ENCODE measurements at places on chromosomes 3 and 15.
A peak's percentile ranks its signal among the peaks of the same experiment; 100 is the strongest.

DNA sequence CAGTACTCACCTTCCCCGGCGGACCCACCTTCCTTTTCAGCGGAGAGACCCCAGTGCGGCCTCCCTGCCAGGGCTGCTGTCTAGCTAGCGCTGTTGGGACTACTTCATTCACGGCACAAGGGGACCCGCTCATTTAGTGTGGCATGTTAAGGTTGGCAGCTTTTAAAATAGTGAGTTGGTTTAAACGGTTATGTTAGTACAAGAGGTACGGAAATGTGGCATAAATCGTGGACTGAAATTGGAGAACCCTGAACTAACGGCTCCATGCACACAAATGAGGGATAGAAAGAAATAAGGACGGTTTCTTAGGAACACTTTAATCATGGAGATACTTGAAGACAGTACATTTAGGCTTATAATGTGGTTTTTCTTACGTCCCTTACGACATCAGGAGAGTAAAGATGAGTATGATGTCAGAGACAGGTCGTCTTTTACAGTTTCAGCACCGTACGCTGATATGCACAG, 752 bp downstream of the CEP63 start:
- DNase-seq = no peak

DNA sequence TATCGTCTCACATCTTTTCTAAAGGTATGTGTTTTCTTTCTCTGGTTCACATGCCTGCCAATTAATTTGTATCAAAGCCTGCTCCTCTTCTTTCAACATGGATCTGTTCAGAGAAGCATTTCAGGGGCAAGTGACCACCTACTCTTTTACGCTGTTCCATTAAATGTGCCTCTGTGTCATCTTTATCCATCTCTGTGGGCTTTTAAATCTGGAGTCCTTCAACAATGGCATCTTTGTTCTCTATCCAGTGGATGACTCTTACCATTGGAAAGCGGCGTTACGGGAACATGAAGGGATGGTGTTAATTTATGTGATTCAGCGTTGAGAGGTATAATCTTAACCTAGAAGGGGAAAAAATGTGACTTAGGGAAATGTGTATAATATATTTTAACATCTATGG, 92.7 kb upstream of the CFAP20DC start:
- no peak for DNase-seq

DNA sequence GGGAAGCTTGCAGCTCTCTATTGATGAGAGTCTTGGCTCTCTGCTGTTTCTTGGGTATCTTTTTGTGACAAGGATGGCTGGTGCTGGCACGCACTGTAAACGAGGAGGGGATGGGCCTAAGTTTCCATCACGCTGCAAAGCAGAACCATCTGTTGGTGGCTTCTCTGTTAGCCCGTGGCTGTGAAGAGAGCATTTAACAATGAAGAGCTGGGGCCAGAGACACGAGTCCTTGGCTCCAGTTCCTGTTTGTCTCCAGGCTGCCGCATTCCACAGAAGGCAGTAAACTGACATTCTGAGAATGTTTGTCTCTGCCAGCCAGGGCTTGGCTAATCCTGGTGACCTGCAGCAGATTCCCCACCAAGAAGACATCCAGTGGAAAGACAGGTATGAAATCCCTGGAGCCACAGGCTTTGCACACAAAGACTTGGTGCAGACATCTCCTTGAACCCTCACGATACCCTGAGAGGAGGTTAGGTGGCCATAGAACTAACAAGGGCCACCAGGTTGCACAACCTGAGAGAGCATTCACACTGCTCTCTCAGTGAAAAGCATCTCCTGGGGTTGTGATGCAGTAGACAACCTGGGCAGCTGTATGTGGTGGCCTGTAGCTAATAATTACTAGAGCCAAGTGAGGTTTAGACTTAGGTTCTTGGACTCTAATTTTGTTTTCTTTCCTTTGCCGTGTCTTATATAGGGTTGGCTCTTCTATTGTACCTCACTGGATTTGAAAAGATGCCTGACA, 130.9 kb downstream of the ASB7 start:
- DNase-seq = no peak

GRCh38 chr15:93524432-93524831, 435.4 kb upstream of the RGMA start:
- no peak for DNase-seq

- no peak for DNase-seq
These were observed 20.1 kb upstream of the PLSCR5 start for GRCh38 chr3:146625186-146625775.

- no peak for DNase-seq
These were observed 499 bp downstream of the RABL3 start for GRCh38 chr3:120741837-120742197.

DNA sequence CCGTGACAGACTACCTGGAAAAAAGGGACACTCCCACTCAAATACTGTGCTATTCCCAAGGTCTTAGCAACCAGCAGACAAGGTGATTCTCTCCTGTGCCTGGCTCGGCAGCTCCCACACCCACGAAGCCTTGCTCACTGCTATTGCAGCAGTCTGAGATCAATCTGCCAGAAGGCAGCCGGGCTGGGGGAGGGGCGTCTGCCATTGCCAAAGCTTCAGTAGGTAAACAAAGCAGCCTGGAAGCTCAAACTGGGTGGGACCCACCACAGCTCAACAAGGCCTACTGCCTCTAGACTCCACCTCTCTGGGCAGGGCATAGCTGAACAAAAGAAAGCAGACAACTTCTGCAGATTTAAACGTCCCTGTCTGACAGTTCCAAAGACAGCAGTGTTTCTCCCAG, 128.4 kb upstream of the SETMAR start:
- no peak for DNase-seq

DNA sequence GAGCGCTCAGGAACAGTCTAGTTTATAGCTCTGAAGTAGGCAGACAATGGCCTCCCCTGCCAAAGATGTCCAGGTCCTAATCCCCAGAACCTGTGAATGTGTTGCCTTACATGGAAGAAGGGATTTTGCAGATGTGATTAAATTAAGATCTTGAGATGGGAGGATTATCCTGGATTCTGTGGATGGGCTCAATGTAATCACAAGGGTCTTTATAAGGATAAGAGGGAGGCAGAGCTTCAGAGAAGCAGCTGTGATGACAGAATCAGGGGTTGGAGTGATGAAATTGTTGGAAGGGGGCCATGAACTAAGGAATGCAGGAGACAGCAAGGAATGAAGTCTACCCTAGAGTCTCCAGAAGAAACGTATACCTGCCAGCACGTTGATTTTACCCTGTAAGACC, 14.0 kb upstream of the GK5 start:
- DNase-seq = no peak

DNA sequence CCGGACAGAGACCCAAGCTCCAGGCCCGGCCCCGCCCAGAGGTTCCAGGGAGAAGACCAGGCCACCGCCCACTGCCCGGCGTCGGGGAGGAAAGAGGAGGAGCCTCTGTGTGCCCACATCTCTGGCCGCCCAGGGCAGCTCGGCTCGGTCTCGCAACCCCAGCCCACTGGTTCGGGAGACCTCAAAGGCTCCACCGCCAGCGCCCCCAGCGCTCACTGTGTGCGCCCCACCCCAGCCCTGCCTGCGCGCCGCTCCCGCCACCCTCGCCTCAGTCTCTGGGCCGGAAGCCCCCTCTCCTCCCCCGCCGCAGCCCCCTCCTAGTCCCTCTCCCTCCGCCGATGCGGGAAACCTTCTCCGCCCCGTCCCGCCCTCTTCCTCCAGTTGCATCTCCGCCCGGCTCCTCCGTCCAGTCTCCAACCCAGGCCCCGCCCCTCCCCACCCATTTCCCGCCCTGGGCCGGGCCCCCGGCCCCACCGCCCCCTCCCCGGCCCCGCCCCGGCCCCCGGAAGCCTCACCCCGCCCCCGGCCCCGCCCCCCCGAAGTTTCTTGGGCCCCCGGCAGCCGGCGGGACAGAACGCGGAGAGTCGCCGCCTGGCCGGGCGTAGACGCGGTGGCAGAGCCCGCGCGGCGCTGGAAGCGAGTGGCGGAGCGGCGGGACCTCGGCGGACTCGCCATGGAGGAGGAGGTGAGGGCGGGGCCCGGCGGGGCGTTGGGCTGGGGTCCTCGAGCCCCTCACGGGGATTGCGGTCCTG, at the start of gene PLEKHO2:
TSS of gene PLEKHO2 (plus strand) at position 572 of the 752 bp plus-strand sequence. CDS start at position 674, 102 bp downstream.
- DNase-seq = peak; percentile 92

DNA sequence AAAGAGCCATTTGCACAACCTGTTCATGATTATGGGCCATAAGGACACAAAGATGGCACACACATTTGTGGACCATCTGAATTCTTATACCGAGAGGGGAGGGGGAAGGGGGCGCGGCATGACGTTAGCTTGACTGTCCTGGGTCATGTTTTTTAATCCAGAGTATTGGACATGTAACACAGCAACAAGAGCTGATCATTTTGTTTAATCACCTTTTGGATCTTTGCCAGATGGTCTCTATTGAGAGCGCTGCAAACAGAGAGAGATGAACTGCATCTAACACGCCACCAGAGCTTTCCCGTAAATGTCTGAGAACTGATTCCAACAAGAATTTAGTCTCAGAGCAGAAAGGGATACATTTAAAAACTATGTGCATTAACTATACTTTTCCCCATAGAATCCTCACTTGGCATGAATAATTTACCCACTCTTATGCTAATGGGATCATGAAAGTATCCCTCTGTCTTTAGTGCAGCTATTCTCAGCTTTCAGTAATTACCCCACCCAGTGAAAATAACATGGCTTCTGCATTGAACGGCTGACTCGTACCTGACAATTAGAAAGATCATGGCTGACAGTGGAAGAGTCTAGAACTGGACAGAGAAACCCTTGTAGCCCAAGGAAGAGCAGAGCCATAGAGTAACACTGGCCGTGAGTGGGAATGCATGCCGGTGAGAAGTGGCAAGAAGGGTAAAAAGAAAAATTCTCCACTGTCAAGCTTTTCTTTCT, 22.6 kb downstream of the MEIS2 start:
- no peak for DNase-seq

GRCh38 chr3:139101396-139101795, 56.7 kb upstream of the PRR23C start:
- no peak for DNase-seq

GRCh38 chr15:25392806-25393205, 46.0 kb downstream of the UBE3A start:
- no peak for DNase-seq

DNA sequence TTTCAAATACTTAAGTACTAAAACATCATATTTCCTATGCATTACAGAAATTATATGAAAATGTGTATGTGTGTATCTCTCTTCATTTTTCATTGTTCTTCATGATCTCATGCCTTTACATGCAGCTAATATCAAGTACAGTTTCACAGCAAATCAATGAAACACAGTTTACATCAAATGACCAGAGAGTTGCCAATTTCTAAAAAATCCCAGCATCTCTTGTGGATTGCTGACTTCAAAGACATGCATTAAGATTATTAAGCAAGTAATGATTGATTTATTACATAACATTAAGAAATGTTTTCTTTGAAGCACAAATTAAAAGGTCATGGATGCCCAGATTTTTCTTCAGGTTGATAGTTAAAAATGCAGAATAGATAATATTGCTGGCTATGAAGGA, 31.0 kb upstream of the TAFA4 start:
- no peak for DNase-seq

GRCh38 chr3:59654480-59655417, 604.9 kb upstream of the CFAP20DC start:
- no peak for DNase-seq

DNA sequence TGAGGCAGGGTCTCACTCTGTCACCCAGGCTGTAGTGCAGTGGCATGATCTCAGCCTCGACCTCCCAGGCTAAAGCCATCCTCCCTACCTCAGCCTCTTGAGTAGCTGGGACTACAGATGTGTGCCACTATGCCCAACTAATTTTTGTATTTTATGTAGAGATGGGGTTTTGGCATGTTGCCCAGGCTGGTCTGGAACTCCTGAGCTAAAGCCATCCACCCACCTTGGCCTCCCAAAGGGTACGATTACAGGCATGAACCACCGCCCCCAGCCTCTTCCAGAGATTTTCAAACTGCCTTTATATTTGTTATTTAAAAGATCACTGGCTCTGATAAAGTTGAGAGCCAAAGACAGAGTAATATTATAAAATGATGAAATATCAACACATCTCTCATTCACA, 37.3 kb downstream of the BSN start:
- DNase-seq = no peak

GRCh38 chr3:64351713-64352638, 126.7 kb upstream of the PRICKLE2 start:
- no peak for DNase-seq

GRCh38 chr3:66140743-66141372, 79.9 kb upstream of the SLC25A26 start:
- DNase-seq = no peak

GRCh38 chr3:16425398-16426028, 88.0 kb downstream of the RFTN1 start:
- DNase-seq = no peak

GRCh38 chr3:174439331-174440252, 419.5 kb upstream of the NAALADL2 start:
- DNase-seq = no peak

- no peak for DNase-seq
These were observed 63.6 kb downstream of the SCN5A start for GRCh38 chr3:38585791-38586420.

DNA sequence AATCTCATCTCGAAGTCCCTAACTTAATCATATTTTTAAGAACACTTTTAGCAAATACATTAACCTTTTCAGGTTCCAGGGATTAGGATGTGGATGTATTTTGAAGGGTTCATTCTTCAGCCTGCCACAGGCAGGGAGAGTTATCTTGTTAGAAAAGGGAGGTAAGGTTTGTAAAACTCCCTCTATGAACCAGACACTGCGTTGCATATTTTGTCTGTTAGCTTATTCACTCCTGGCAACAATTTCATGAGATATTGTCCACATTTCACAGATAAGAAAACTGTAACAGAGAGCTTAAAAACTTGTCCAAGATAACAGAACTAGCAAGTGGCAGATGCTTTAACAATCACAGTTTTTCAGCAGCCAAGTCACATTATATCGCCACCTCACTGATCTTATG, 155.4 kb downstream of the DIPK2A start:
- DNase-seq = no peak

GRCh38 chr3:144034715-144035290, 63.2 kb downstream of the DIPK2A start:
- no peak for DNase-seq

GRCh38 chr3:174002543-174002942, 605.0 kb downstream of the NLGN1 start:
- peak; percentile 1 for DNase-seq

GRCh38 chr3:194512895-194513601, 26.2 kb upstream of the ATP13A3 start:
- DNase-seq = no peak

DNA sequence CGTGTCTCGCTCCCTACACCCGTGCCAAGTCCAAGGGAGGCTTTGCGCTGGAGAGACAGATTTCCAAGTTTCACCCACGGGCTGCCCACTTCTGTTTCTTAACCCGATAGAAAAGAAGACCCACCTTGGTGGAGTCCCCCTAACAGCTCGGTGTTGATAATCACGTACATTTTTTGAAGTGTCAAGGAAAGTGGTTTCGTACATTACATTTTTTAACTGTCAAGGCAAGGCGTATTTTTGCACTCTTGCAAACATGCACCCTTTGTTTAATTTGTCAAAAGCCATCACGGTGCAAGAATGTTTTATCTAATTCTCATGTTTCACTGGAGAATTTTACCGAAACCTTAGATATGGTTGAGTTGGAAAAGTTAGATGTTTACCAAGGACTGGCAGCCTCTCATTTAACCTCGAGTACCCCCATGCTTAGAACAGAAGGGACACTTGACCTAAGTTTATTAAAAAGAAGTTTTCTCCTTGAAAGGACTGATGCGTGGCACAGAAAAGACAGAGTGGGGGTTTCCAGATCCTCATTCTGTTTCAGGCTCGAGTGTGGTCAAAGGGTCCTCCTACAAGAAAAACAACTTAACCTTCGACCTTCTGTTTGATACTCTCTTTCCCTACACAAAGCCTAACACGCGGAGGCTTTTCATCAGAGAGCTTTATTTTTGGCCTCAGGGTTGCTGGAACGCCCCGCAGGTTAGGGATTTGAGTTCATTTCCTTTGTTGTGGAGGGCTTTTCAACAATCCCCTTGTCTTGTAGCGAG, 882 bp downstream of the GXYLT2 start:
- peak; percentile 40 for DNase-seq

All from neural crest cell (in vitro differentiated cells).